ENCODE measurements at places on chromosomes 1 and 21. TPM values are rescaled to one million over a fixed set of nuclear protein-coding genes. Genes with fewer than 3 reads are reported as not detected.
A peak's percentile ranks its signal among the peaks of the same experiment; 100 is the strongest.

- no peak for DNase-seq
Measured at GRCh38 chr1:177798614-177799013, 171.2 kb downstream of the SEC16B start.

Gene TSSK3
- polyA plus RNA-seq = 0.28 TPM

DNA sequence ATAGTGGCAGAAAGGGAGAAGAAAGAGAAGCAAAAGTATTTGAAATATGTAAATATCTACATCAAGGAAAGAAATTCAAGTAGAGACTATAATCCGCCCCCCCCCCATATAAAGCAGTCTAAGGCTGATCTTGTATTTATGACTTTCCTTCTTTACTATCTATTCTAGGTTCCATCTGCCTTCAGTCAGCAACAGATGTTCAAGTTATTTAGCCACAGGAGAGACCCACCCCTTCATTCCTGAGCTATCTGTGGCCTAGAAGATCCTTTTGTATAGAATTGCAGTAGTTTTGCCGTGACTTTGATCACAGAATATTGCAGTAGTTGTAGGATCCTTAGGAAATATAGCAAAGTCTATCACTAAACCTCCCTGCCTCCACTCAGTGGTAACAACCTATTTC lies 10.7 kb upstream of the BSDC1 start:
- DNase-seq = no peak

Gene ITLN1
- not detected for polyA plus RNA-seq

Gene STYXL2
- polyA plus RNA-seq = not detected

Gene WLS
- 69.0 TPM for polyA plus RNA-seq

DNA sequence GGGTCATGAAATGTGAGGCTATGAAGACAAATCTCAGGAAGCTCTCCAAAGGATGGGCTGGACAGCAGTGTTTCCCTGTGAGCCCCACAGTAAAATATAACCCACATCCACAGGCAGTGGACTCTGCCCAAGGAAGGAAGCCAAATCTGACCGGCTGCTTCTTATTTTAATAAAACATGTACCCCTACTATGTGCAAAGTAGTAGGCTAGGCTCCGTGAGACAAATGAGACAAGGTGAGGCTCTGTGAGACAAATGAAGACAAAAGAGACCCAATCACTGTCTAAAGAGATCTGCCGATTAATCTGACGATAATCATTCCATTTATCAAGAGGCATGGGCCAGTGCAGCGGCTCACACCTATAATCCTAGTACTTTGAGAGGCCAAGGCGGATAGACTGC lies 2.1 kb downstream of the ASAP3 start:
- no peak for DNase-seq

DNA sequence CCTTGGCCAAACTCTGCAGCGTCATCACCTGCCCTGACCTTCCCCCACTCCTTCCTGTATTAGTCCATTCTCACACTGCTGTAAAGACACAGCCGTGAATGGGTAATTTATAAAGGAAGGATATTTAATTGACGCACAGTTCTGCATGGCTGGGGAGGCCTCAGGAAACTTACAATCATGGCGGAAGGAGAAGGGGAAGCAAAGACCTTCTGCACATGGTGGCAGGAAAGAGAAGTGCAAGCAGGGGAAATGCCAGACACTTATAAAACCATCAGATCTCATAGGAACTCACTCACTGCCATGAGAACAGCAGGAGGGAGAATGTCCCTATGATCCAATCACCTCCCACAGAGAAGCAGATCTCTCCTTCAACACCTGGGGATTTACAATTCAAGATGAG lies 408.5 kb downstream of the PTPRU start:
- DNase-seq = no peak

DNA sequence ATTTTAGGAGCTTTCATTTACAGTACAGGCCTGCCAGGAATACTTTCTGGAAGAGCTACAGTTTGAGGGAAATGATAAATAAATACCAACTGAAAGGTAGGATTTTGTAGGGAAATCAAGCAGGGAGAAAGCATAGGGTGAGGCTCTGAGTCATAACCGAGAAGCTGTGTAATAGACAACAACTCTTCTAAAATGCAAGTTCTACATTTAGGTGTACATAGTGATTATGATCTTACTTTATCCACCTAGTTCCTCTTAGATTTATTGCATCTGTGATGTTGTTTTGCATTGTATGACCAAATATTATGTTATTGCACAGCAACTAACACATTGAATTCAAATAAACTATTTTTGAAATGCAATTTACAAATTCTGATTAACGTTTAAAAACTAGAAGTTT lies 819.3 kb downstream of the PLA2G4A start:
- no peak for DNase-seq

GRCh38 chr1:38129473-38129872 lies 82.9 kb upstream of the POU3F1 start:
- DNase-seq = no peak

- DNase-seq = no peak
Measured at GRCh38 chr1:47627016-47627415, 189.2 kb downstream of the FOXD2 start.

Gene IQCC
- 2.9 TPM for polyA plus RNA-seq

Gene LYPLAL1
- polyA plus RNA-seq = 11.2 TPM

GRCh38 chr1:228963795-228964177 lies 228.5 kb downstream of the RHOU start:
- no peak for DNase-seq

DNA sequence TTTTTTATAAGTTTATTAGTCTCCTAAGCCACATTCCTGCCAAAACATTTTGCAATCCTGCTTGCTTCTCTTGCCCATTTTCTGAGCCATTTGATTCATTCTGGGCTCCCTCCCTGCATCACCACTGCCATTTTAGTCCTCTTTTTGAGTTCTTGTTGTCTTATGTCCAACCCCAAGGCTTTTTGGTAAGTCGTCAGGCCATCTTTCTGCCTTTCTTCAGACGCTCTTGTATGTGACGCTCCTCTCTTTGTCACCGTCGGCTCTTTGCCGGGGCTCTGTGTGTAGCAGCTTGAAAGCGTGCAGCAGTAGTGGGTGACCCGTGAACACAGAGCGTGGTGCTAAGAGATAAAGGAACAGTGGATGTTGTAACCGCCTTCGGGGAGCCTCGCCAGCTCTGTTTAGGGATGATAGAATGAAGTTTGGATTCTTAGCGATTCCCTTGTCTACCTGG lies 14.6 kb downstream of the HUNK start:
- DNase-seq = no peak

Gene LYPD8
- polyA plus RNA-seq = 1.5 TPM

DNA sequence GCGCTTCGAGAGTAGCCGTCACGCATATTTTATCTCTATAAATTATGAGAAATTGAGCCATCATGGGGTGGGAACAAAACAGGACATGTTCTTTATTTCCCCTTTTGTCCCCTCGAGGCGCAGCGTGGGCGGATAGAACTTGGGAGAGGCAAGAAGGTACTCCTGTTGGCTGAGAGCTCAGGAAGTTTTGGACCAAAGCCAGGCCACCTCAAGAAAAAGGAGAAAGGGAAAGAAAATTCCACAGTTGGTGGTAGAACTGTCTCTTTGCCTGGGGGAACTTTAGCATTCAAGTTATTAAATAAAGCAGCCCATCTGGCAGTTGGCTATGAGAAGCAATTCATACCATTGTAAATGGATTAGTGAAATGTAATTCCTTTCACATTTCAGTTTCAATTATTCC lies 76.4 kb upstream of the DSCAM start:
- no peak for DNase-seq

DNA sequence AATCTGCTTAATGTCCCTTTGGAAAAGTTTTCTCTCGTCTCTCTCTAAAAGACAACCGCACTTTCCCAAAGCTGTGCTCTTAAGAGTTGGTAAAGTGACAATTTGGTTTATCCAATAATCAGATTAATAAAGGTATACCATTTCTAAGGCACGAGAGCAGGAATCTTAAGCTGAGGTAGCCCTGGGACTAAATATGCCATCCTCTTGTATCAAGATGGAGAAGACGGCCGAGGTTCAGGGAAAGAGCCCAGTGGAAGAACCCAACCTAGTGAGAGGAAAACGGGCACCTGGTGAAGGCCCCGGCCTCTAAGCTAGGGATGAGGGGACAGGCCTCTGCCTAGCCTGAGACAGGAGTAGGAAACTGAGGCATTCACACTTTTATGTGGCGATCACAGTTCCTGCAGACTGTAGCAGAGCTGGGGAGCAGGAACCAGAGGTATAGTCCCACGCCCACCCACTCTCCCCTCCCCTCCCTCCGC lies 334 bp upstream of the SARS1 start:
- no peak for DNase-seq

- DNase-seq = peak; percentile 73
Measured at GRCh38 chr1:72283307-72284083, 1.2 kb upstream of the NEGR1 start.

Gene LPAR3
- polyA plus RNA-seq = 0.08 TPM

Gene OLFM3
- not detected for polyA plus RNA-seq

GRCh38 chr1:201213106-201213770 lies 22.6 kb downstream of the IGFN1 start:
- DNase-seq = no peak
